ENCODE measurements at places on chromosomes 12 and 14. TPM values are rescaled to one million over a fixed set of nuclear protein-coding genes. Genes with fewer than 3 reads are reported as not detected.

HOXC10 gene
- total RNA-seq: 17.2 TPM

RNASE7 gene
- total RNA-seq: not detected

STYK1 gene
- total RNA-seq: 0.85 TPM

CEBPE gene
- total RNA-seq: 0.31 TPM

PLXNC1 gene
- 22.8 TPM for total RNA-seq

Measured in sciatic nerve (tissue), 2 donors.